Central memory CD8-positive, alpha-beta T cell (primary cell): ENCODE measurements at places on chromosomes 16 and 17.

DNA sequence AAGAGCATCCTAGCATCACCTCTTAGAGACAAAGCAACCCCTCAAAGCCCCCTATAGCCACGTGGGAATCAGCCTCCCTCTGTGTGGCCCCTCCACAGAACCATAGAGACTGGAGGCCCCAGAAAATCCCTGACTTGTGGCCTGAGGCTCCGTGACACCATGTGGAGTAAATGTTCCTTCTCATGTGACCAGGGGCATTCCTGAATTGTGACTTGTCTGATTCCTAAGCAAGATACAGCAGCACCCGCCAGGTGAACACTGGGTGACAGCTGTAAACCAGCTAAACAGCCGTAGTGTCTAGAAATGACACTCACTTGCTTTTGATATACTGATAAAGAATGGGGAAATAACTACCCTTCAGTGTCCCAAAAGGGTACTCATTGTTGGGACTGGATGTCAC lies 79.0 kb downstream of the DYNLRB2 start:
- DNase-seq: no peak

- no peak for DNase-seq
These were observed 134.0 kb downstream of the FOXL1 start for GRCh38 chr16:86712158-86713009.

DNA sequence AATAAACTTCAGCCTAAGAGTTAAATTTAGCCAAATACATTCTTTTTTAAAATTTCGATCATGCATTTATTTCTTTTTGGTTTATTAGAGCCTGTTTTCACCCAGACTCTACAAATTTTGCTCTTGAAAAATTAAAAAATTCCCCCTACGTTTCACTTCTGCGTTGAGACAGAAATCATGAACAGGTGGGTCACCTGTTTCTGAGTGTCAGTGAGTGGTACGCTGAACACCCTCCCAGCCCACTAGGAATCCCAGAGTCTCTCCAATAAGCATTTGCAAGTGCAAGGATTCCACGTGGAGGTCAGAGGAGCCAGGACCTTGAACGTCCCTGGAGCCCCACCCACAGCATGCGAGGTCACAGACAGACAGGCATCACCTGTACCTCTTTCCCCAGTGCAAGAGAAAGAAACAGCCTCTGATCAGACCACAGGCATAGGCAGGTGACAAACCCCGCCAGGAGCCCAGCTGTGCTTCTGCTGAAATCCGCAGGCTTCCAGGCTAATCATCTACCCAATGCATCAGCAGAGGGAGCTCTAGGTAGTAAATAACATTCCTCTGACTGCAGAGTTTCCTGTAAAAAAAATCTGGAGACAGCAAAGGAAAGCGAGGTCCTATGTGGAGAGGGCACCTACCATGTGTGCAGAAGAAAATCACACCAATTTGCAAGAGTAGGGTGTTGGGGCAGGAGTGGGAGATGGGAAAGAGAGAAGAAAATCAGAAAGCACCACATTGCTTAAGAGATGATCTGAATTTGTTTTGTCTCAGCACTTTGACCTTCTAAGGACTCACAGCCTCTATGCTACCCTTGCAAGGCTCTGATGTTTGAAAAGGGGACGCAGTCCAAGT lies 5.9 kb upstream of the XYLT1 start:
- no peak for DNase-seq

DNA sequence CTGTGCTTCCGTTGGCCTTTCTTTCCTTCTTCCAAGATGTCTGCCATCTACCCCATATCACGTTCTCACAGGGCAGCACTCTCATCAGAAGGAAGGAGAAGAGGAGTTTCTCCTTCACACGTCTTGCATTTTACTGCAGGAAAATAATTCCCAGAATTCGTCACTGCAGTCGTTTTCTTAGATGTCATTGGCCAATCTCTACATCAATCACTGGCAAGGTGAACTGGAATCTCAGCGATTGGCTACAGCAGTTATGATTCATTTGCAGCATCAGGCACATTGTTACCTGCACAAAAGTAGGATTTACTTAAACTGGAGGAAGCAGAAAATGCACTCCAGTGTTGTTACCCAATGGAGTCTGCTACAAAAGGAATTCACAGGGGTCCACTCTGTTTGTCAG lies 277.2 kb upstream of the RBFOX1 start:
- no peak for DNase-seq

DNA sequence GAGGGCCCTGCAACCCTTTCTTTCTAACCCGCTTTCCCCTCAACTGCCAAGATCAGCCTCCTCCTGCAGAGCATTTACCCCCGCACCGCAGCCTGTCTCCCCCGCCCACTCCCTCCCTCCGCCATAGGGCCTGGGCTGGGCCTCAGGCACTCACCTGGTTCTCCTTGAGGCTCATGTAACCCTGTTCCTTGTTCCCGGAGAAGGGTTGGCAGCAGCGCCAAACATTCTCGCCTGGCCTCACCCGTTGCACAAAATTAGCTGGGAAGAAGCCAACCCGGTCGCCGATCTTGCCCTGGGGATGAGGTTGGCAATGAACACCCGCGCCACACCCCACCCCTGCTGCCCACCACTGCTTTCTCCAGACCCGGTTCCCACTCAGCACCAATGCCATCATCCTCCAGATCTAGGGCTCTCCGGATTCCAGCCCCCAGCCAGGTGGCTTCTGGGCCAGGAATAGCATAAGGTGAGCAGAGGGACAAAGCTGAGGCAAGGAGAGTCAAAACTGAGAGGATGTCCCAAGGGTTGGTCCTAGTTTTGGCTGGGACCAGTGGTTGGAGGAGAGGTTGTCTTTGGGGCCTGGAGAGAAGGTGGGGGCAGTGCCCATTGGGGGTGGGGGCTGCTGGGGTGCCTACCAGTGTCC lies 12.8 kb downstream of the STAC2 start:
- no peak for DNase-seq

- DNase-seq: no peak
These were observed 43.1 kb downstream of the TBCD start for GRCh38 chr17:82794781-82795482.

DNA sequence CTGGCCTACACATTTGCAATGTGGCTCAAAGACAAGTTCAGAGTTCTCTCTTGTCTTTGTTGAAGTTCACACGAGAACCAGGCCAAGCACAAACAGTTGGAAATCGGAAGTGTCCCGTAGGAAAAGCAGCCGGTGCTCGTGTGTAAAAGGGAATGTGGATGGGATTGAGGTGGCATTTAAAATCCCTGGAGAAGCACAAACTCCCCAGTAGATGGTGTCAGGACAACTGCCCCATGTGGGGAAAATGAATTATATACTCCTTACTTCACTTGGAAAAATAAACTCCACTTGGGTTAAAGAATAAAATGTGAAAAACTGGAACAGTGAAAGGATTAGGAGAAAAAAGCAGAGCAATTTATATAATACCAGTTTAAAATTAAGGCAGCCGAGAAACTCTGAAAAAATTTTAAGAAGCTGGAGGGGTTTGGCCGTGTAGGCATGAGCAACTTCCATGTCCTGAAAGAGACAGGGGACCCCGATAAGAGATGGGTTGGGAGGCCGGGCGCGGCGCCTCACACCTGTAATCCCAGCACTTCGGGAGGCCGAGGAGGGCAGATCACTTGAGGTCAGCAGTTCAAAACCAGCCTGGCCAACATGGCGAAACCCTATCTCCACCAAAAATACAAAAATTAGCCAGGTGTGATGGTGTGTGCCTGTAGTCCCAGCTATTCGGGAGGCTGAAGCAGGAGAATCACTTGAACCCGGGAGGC lies 28.1 kb downstream of the CBFA2T3 start:
- no peak for DNase-seq

GRCh38 chr16:4944333-4945281 lies 7.7 kb upstream of the PPL start:
- no peak for DNase-seq

GRCh38 chr17:48502901-48503300 lies 27.9 kb downstream of the HOXB1 start:
- no peak for DNase-seq

- DNase-seq: no peak
These were observed 67.8 kb downstream of the MAF start for GRCh38 chr16:79532785-79533184.

GRCh38 chr17:13509527-13509926 lies 92.2 kb downstream of the HS3ST3A1 start:
- DNase-seq: no peak
